ENCODE measurements at places on chromosomes 12 and 14.

DNA sequence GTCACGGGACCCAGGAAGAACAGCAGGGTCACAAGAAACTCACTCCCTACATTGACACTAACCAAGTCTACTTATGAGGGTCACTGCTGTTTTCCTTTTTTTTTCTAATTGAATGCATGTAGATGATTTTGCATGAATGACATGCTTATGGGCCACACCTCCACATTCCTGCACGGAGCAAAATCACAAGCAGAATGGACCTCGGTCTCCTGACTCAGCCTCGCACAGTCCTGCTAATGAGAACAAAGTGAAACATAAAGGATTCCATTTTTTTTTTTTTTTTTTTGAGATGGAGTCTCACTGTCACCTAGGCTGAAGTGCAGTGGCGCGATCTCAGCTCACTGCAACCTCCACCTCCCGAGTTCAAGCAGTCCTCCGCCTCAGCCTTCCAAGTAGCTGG is 12.3 kb downstream of the SCARB1 start:
- DNase-seq = no peak

DNA sequence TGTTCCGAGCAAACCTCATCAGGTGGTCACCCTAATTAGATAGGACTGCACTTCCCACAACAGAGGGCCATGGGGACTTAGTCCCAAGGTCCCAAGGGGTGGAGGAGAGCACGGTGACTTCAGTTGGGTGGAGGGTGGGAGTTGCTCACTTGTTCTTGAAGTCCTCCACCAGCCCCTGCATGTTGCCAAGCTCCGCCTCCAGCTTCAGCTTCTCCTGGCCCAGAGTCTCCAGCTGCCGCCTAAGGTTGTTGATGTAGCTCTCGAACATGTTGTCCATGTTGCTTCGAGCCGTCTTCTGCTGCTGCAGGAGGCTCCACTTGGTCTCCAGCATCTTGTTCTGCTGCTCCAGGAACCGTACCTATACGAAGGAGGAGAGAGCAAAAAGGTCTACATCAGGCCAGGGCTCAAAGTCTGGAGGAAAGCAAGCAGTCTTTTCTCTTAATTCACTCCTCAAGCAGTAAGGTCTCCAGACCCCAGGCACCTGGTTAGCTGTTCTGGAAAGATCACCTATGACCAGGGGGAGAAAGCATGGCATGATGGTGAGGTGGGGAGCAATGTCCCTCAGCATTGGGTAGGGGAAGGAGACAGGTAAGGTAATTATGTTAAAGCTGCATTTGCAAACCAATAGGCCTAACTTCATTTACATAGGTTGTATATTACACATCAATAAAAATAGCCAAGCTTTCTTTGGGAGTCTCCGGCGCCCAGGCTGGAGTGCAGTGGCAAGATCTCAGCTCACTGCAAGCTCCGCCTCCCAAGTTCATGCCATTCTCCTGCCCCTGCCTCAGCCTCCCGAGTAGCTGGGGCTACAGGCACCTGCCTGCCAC is 2.9 kb downstream of the KRT8 start:
- DNase-seq = no peak

- DNase-seq = peak; percentile 71
These were observed at the start of gene TRMT61A for GRCh38 chr14:103528587-103529382. Gene TRMT61A (plus strand): TSS chr14:103529196. CDS start chr14:103529979, 783 bp downstream.

- no peak for DNase-seq
These were observed 48.3 kb upstream of the KCNMB4 start for GRCh38 chr12:70317781-70318180.

DNA sequence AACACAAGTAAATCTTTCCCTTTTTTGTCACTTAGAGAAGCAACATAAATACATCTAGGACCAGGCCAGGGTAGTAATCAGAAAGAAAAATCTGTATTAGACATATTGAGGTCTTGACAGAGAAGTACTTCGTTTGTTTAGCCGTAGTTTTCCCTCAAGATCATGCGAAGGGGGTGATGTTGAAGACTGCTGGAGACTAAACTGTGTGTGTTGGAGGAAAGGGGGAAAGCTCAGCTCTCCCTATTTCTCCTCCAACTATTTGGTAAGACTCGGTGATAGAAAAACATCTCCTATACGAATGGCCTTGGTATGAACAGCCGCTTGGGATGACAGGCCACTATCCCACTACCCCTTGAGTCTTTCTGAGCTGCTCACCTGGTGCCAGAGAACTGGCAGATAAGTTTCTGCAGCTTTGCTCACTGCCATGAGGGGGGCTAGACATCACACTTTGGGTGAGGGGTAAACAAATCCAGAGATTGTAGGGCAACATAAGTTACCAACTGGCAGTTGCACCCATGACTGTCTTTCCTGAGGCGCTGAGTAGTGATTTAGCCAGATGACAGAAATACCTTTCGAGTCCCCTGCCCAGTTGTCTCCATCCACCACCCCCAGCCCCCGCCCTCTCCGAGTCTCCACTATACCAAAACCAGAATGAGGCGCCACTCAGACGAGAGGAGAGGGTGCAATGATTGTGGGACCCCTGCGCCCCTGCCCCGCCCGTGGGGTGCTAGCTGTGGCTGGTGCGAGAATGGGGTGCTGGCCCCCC is 685 bp downstream of the VAMP1 start:
- no peak for DNase-seq

DNA sequence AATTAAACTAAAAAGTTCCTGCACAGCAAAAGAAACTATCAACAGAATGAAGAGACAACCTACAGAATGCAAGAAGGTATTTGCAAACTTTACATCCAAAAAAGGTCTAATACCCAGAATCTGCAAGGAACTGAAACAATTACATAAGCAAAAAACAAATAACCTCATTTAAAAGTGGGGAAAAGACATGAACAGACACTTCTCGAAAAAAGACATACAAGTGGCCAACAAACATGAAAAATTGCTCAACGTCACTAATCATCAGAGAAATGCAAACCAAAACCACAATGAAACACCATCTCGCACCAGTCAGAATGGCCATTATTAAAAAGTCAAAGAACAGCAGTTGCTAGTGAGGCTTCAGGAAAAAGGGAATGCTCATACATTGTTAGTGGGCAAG is 15.2 kb downstream of the PDE6H start:
- DNase-seq = no peak

DNA sequence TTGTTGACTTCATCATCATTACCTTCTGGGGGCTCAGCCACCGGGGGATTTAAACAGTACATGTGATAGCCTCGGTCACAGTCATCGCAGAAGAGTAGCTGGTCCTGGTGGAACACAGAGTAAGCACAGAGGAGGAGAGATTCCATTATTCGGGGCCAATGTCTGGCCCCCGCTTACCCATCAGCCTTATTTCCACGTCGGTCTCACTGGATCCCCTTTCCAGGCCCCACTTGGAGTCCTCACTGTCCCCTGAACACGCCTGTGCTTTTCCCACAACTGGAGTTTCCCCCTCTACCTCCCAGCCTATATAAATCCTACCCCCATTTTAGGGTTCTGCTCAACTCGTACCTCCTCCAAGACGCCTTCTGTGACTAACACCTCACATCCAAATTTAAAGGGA is 274.0 kb downstream of the DPF3 start:
- no peak for DNase-seq

DNA sequence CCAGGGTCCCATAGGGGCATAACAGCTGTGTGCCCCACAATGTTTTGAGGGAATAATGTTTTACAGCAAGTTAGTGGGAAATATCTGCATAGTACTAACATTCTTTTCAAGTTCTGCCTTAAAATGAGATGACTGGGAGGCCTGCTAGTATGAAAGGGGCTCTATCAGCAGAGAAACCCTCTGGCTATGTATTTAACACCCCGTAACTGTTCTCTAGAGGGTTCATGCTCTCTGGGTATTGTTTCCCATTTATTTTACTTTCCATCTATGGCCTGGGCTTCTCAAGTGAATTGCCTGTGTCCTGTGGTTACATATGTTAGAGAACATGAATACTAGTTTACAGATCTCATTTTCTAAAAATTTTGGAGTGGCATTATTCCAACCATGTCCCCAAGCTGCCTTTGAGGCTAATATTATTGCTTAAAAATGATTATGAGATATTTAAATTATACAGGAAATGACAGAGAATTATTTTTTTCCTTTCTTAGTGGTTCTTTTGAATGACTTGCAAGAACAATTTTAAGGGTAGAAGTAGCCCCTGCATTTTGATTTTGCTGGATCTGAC is 37.5 kb downstream of the GNG2 start:
- no peak for DNase-seq

DNA sequence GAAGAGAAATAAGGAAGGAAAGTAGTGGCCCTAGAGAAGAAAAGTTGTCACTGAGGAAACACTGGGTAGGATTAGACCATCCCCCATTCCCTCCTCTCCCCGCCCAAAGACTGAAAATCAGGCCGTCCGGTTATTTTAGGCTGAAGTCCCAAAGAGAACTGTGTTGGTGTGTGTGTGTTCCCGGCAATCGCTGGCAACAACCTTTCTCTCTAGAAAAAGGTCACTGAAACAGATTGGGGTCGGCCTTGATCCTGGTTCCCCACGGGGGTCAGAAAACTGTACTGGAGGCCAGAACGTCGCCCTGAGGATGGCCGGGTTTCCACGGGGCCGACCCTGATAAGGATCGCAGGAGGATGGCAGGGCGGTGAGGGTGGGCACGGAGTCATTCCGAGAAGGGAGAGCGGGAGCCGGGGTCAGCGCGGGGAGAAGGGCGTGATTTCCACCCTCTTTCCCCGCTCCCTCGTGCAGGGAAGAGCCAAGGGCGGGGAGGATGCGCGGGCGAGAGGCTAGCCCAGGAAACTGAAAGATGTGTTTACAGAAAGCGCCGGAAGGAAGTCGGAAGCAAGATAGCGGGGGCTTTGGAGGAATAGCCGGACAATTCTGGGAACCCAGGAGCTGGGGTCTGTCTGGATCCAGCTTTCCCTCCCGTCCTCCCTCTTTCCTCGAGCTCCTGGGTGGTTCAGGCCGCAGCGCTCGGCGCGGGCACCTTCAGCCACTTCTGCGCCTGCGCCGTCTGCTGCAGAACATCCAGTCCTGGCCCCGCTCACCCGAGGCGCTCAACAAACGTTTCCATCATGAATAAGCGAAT is 25.3 kb upstream of the SPTLC2 start:
- peak; percentile 59 for DNase-seq

- no peak for DNase-seq
These were observed 144.5 kb upstream of the SLC38A2 start for GRCh38 chr12:46516933-46517578.

- DNase-seq = no peak
These were observed 1039.9 kb upstream of the USP15 start for GRCh38 chr12:61220337-61220736.

DNA sequence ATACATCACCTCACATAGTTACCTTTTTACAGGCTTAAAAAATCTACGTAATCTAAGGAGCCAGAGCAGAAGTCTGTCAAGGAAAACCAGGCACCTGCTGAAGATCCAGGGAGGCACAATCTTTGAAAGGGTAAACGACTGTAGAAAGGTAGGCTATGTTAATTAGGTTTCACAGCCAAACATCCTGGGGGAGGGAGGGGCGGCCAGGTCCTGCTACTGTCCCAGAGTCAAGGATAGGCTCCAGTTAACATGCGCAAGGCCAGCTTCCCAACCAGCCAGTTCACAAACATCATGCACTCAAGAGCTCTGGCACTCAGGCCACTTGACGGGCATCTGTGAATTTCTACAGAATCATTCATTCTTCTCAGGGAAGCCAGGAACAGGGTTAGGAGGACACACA is 22.9 kb downstream of the NIN start:
- DNase-seq = no peak

DNA sequence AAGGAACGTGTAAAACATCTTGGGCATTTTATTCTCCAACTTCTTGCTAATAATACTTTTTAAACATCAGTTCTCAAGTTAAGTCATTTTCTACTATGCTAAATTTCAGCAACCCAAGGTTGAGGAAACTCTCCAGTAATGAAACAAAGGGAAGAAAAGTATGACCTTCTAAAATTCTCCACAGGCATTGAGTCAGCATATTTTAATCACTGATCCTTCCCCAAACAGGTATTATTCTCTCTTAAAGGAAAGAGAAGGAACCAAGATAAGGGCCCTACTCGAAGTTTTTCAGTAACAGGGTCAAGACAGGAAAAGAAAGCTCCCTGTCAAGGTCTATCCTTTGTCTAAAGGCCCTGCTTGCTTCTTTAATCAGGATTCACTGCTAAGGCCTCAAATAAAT is 3.0 kb downstream of the KICS2 start:
- no peak for DNase-seq

DNA sequence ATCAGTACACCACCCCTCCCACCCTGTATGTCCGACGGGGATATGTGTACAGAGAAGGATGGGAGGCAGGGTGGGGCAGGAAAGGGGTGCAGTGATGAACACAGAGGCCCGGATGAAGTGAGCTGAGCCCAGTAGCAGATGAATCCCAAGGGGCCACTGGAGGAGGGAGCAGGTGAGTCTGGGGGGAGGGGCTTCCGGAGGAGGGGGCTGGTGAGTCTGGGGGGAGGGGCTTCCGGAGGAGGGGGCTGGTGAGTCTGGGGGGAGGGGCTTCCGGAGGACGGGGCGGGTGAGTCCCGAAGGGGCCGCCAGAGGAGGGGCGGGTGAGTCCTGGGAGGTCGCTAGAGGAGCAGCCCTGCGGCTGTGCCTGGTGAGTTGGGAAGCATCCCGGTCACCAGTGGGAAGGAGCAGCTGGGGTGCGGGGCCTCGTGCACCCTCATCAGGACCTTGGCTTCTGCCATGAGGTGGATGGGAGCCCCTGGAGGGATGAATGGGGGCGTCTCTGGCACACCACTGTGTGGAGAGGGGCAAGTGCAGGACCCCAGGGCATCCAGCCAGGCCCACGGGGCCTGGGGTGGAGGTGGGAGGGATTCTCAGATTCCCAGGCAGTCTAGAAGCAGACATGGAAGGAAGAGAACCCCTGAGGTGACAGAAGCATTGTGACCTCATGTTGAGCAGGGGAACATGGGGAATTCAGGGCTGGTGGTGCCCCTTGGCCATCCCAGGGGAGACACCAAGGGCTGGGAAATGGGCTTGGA is 14.0 kb downstream of the BEGAIN start:
- DNase-seq = no peak

DNA sequence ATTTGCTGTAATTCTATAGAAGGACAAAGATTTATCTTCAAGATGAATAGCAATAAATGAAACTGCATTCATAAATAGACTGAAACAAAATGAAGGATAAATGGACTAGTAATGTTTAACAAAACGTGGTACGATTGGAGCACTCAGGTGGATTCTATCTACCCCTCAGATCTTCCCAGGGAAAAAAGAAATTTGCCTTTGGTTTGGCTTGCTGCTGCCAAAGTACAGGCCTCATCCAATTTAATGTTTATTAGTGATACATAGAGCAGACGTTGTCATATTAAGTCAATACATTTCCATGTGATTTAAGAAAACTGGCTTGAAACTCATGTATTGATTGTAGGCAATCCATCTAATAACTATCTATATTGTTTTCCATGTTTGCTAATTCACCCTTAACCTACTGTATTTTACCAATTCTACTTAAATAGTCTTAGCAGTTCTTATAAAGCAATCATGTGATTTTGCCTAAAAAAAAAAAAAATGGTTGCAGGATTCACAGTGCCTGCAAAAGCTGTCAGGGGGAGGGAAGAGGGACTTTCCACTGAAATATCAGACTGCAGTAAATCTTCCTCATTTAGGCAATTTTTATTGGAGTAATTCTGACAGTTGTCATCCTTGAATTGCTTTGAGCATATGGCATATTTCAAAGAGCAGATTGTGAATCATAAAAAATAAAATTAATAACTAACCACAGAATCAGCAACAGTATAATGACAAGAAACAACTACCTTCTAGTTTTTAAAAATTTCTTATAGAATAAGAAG is 242.2 kb upstream of the NPAS3 start:
- no peak for DNase-seq

GRCh38 chr12:47882781-47883546 is 21.8 kb downstream of the VDR start:
- no peak for DNase-seq

Data from activated CD4-positive, alpha-beta T cell treated with anti-CD3 and anti-CD28 coated beads, Interleukin-2, amount 50 U/mL, for 4 hours (primary cell).